ENCODE measurements at places on chromosomes 1 and 21.

- H3K4me3 ChIP-seq, result no peak overlapping the region
- no peaks in the 10 kb centered on the region for H3K27me3 ChIP-seq
- H3K27ac ChIP-seq, result no peak overlapping the region
- no peak for DNase-seq
- H3K4me1 ChIP-seq, result no peaks in the 10 kb centered on the region
Observed at GRCh38 chr1:157239936-157240335, 101.7 kb upstream of the ETV3 start.

GRCh38 chr1:198922638-198923430 lies 284.0 kb downstream of the PTPRC start:
- H3K27me3 ChIP-seq, result no peaks in the 10 kb centered on the region
- H3K36me3 ChIP-seq, result no peaks in the 10 kb centered on the region
- no peak overlapping the region for H3K4me3 ChIP-seq
- H3K27ac ChIP-seq, result no peak overlapping the region
- no peaks in the 10 kb centered on the region for H3K4me1 ChIP-seq

DNA sequence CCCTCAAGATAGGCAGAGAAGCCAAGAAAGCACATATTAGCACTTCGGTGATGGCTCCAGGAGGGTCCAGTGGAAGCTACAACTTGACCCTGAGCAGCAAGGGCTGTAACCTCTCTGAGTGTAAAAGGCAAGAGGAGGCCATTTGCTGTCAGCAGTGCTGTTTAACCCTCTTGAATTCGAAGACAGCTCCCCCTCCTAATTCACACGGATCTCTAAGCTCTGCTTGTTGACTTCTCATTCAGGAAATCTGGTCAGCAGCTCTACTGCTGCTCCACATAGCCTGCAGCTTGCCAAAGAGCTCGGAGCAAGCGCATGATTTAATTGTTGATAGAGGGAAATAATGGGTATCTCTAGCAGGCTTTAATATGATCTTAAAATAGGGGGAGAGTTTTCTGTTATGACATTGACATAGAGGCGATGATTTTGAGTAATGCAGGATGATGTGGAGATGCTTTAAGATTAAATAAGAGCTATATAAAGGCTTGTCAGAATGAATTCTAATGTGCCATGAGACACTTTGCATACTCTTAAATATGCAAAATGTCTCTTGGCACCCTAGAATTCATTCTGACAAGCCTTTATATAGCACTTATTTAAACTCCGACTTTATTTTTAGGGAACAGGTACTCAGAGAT lies 79.4 kb upstream of the USH2A start:
- DNase-seq, result no peak
- no peaks in the 10 kb centered on the region for H3K36me3 ChIP-seq
- H3K4me3 ChIP-seq, result no peak overlapping the region
- no peaks in the 10 kb centered on the region for H3K27me3 ChIP-seq
- H3K4me1 ChIP-seq, result no peaks in the 10 kb centered on the region

- H3K27ac ChIP-seq, result no peak overlapping the region
- no peaks in the 10 kb centered on the region for H3K4me1 ChIP-seq
- no peak overlapping the region for H3K4me3 ChIP-seq
- no peak for DNase-seq
- H3K36me3 ChIP-seq, result no peaks in the 10 kb centered on the region
- H3K27me3 ChIP-seq, result no peaks in the 10 kb centered on the region
Observed at GRCh38 chr1:175830500-175830899, 87.1 kb upstream of the TNR start.

- H3K27ac ChIP-seq, result no peak overlapping the region
- peaks cover 28% of the 10 kb centered on the region for H3K4me1 ChIP-seq
- no peak overlapping the region for H3K4me3 ChIP-seq
- H3K36me3 ChIP-seq, result no peaks in the 10 kb centered on the region
- H3K27me3 ChIP-seq, result no peaks in the 10 kb centered on the region
Observed at GRCh38 chr1:66552287-66552686, 18.3 kb downstream of the SGIP1 start.

GRCh38 chr1:244460197-244460596 lies 876 bp upstream of the CATSPERE start:
- H3K4me3 ChIP-seq, result no peak overlapping the region
- no peaks in the 10 kb centered on the region for H3K27me3 ChIP-seq
- no peak for DNase-seq
- no peaks in the 10 kb centered on the region for H3K36me3 ChIP-seq
- peaks cover 4% of the 10 kb centered on the region for H3K4me1 ChIP-seq

- no peak for DNase-seq
- peaks cover 11% of the 10 kb centered on the region for H3K36me3 ChIP-seq
- H3K27ac ChIP-seq, result peak overlapping the region; percentile 96
Observed at GRCh38 chr1:226061068-226061840, 1.3 kb upstream of the H3-3A start.

- no peak overlapping the region for H3K27ac ChIP-seq
- no peaks in the 10 kb centered on the region for H3K36me3 ChIP-seq
- H3K27me3 ChIP-seq, result peaks cover 5% of the 10 kb centered on the region
Observed at GRCh38 chr1:20233394-20233793, 47.1 kb upstream of the PLA2G2C start.

GRCh38 chr1:108645564-108646184 lies 15.2 kb downstream of the HENMT1 start:
- peaks cover 6% of the 10 kb centered on the region for H3K4me1 ChIP-seq
- no peaks in the 10 kb centered on the region for H3K27me3 ChIP-seq
- DNase-seq, result no peak
- peaks cover 3% of the 10 kb centered on the region for H3K36me3 ChIP-seq
- no peak overlapping the region for H3K27ac ChIP-seq
- H3K4me3 ChIP-seq, result no peak overlapping the region

- H3K27ac ChIP-seq, result peak overlapping the region; percentile 75
- H3K4me3 ChIP-seq, result peak overlapping the region; percentile 89
- peaks cover 13% of the 10 kb centered on the region for H3K36me3 ChIP-seq
- peaks cover 18% of the 10 kb centered on the region for H3K4me1 ChIP-seq
- DNase-seq, result no peak
Observed at GRCh38 chr1:9182784-9183257, 51.8 kb upstream of the H6PD start.

DNA sequence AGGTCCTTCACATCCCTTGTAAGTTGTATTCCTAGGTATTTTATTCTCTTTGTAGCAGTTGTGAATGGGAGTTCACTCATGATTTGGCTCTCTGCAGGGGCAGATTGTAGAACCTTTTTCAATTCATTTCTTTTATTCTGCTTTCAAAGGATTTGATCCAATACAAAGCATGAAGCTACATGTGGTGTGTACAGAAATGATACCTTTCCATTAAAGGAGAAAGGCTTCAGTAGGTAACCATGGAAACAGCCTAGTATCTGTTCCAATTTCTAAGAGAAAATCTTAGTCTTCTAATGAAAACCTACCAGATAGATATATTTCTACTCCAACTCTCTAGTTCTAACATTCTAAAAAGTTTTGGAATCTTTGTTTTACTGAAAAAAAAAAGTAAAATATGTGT lies 105.0 kb downstream of the SYT14 start:
- H3K4me1 ChIP-seq, result no peaks in the 10 kb centered on the region
- H3K4me3 ChIP-seq, result no peak overlapping the region
- no peaks in the 10 kb centered on the region for H3K36me3 ChIP-seq
- no peak overlapping the region for H3K27ac ChIP-seq
- H3K27me3 ChIP-seq, result no peaks in the 10 kb centered on the region
- DNase-seq, result no peak

GRCh38 chr1:42034426-42034825 lies 115.7 kb upstream of the HIVEP3 start:
- H3K27ac ChIP-seq, result no peak overlapping the region
- H3K4me3 ChIP-seq, result peak overlapping the region; percentile 99
- DNase-seq, result no peak
- H3K36me3 ChIP-seq, result no peaks in the 10 kb centered on the region
- H3K27me3 ChIP-seq, result no peaks in the 10 kb centered on the region

DNA sequence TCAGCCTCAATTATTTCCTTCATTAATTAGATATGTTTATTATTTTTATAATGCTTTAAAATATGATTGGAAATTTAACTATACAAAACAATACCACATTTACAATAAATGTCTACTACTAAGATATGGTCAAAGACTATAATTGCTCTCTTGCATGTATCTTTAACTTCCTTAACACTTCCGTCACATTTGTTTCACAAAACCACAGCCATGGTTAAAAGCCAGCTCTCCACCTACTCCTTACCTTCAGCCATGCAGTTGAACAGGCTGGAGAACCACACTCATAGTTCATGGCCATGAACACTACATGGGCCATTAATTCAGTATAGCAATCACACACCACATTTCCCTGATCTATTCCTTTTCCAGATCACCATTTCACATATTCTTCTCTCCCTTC lies 72.2 kb downstream of the NME7 start:
- no peak overlapping the region for H3K27ac ChIP-seq
- no peaks in the 10 kb centered on the region for H3K4me1 ChIP-seq
- no peaks in the 10 kb centered on the region for H3K36me3 ChIP-seq
- no peaks in the 10 kb centered on the region for H3K27me3 ChIP-seq
- DNase-seq, result no peak
- H3K4me3 ChIP-seq, result no peak overlapping the region

DNA sequence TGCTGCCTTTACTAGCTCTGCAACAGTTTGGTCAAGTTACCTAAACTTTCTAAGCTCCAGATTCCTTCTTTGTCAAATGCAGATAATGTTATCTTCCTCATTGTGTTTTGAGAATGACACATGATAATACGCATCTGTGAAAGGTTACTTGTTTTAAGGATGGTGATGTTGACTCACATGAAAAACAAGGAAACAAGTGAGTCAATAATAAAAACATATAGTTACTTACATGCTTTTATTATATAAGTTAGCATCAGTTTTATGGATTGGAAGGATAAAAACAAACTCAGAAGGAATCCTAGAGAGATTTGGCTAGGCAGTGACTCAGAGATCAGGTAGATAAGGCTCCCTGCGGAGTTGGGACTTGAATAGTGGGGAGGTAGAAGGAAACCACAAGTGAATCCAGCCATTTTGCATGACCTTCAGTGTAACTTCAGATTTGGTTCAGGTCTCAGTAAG lies 144.6 kb downstream of the LMO4 start:
- H3K36me3 ChIP-seq, result no peaks in the 10 kb centered on the region
- no peaks in the 10 kb centered on the region for H3K4me1 ChIP-seq
- H3K4me3 ChIP-seq, result no peak overlapping the region
- DNase-seq, result no peak
- no peaks in the 10 kb centered on the region for H3K27me3 ChIP-seq
- no peak overlapping the region for H3K27ac ChIP-seq

DNA sequence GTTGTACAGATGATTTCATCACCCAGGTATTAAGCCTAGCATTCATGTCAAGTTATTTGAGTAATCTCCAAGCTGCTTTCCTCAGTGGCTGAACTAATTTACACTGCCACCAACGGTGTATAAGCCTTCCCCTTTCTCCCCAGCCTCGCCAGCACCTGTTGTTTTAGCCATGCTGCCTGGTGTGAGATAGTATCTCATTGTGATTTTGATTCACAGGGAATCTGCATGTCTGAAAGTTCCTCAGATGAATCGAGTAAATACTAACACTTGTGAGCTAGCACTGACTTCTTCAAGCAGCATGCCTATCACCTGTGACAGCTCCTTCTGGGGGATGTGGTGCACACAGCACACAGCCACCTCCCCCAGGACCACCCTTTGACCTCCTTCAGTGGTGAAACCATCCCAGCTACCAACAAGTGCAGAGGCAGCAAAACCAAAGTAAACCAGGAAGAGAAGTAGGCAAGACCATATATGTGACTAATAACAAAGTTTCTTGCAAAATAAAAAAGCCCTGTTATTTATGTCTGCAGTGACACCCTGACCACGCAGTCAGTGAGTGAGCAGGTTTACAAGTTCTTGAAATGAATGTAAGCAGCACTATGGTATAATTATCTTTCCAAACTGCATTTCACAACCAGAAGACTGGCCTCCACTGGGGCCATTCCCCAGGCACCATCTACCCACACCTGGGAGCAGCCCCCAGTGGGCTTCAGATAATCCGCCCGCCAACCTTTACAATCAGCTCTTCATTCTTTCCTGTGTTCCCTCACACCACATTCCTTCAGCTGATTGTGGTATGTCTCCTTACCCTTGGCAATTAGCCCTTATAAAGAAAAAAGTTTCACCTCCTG lies 173.8 kb downstream of the ETS2 start:
- H3K36me3 ChIP-seq, result no peaks in the 10 kb centered on the region
- no peak overlapping the region for H3K27ac ChIP-seq

GRCh38 chr1:160634543-160635491 lies 12.0 kb downstream of the SLAMF1 start:
- H3K27ac ChIP-seq, result no peak overlapping the region
- H3K36me3 ChIP-seq, result no peaks in the 10 kb centered on the region

DNA sequence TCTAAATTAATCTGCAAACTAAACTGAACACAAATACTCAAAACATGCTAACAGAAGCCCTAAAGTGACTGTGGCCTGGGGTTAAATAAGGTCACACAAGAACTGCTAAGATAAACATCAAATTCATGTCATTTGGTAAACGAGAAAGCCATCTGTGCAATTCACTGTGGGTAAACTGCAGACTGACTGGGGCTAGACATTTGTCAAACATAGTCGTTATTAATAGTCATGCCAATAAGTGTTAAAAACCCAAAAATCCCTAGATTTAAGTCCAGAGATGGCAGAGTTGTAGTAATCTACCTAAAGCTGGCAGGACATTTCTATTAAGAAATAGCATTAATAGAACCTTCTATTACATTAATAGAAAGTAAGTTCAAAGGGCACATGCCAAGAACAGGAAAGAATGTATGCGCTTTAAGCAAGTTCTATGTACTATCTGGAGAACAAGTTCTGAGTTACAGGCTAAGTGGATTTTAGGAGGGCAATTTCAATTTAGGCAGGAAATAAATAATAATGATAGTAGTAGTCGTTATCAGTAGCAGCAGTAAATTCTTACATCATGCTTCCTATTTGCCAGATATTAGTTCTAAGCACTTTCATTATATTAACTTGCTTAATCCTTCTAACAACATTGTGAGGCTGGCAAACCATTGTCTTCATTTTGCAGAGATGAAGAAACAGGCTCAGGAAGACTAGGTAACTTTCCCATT lies 8.6 kb downstream of the EDEM3 start:
- H3K27me3 ChIP-seq, result no peaks in the 10 kb centered on the region
- no peak overlapping the region for H3K27ac ChIP-seq
- no peak for DNase-seq
- no peaks in the 10 kb centered on the region for H3K36me3 ChIP-seq

DNA sequence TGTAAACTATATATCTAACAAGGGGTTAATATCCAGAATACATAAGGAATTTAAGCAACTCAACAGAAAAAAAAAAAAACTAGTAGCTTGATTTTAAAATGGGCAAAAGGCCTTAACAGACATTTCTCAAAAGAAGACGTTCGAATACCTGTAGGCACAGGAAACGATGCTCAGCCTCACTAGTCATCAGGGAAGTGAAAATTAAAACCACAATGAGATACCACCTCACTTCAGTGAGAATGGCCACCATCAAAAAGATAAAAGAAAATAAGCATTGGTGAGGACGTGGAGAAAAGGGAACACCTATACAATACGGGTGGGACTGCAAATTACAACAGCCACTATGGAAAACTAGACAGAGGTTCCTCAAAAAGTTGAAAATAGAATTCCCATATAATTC lies 37.3 kb downstream of the NPHP4 start:
- no peak overlapping the region for H3K4me3 ChIP-seq
- no peak overlapping the region for H3K27ac ChIP-seq
- DNase-seq, result no peak
- H3K27me3 ChIP-seq, result no peaks in the 10 kb centered on the region
- no peaks in the 10 kb centered on the region for H3K4me1 ChIP-seq
